ENCODE measurements at places on chromosomes 7 and 10. TPM values are rescaled to one million over a fixed set of nuclear protein-coding genes. Genes with fewer than 3 reads are reported as not detected.

The ADAP1 gene
- total RNA-seq = 5.7 TPM

DNA sequence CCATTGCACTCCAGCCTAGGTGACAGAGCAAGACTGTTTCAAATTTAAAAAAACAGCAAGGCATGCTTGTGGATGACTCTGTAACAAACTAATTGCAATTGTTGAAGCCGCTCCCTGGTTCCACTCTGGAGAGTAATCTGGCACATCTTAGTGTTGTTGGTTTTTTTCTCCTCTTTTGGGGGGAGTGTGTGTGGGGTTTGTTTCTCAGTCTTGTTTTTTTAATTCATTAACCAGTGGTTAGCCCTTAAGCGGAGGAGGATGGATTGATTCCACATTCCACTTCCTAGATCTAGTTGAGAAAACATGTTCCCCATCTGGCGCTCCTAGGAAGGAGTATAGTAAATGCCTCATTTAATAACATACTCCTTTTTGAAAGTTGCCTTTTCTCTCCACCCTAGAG is 8.6 kb upstream of the ZNF713 start:
- ATAC-seq = no peak

DNA sequence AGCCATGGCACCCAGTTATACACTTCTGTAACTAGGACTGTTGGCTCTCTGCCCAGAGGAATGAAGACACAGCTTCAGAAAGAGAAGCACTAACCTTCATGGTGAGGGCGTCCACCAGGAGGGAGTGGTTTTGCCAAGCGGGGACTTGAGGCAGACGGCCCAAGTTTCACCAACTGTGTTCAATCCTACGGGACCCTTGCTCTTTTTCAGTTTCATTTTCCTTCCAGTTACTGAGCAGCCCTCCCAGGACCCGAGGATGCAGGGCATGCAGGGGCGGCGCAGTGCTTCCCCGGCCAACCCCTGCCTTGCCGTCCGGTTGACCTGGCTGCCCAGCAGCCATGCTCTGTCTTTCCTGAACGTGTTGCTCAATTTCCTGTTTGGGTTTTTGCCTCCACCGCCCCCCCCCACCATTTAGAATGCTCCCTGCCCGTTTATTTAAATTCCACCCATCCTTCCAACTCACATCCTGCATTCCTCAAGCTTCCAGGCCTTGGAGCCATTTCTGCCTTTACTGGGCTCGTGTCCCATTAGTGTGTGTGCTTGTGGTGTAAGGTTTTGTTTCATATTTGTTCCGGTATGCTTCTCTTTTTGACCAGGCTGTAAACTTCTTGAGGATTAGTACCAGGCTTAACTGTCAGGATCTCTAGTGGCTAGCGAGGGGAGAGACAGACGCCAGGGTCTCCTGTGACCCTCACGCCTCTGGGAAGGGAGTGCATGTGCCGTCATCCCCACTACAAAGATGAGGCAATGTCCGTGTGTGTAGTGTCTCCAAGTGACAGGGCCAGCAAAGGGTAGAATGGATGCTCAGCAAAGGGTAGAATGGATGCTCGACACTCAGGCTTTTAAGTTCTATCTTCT is 31.6 kb downstream of the IL15RA start:
- no peak for ATAC-seq

- ATAC-seq = no peak
Measured at GRCh38 chr10:129140921-129141885, 325.8 kb upstream of the MGMT start.

GRCh38 chr10:65670087-65670486 is 1255.7 kb upstream of the LRRTM3 start:
- ATAC-seq = no peak

GRCh38 chr7:18685971-18686370 is 190.4 kb downstream of the HDAC9 start:
- ATAC-seq = no peak

DNA sequence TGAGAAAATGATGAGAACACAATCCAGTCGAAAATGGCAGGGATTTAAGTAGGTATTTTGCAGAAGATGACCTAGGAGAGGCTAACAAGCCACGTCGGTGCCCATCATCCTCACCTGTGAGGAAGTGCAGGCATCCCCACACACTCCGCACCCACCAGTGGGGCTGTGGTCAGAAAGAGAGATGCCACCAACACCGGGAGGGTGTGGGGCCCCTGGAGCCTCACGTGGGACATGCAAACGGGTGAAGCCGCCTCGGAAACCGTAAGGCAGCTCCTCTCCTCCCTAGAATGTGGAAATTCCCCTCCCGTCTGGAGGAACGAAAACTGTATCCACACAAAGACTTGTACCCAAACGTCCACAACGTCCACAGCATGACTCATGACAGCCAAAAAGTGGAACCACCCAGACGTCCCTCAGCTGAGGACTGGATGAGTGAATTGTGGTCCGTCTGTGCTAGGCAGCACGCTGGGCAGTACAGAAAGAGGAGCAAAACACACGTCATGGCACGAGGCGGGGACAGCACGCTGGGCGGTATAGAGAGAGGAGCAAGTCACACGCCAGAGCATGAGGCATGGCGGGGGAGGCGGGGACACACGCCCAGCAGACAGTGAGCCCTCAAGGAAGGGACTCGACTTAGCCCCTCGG is 246.0 kb downstream of the ELFN1 start:
- ATAC-seq = no peak

- no peak for ATAC-seq
Measured at GRCh38 chr10:125531465-125531864, 151.5 kb downstream of the TEX36 start.

DNA sequence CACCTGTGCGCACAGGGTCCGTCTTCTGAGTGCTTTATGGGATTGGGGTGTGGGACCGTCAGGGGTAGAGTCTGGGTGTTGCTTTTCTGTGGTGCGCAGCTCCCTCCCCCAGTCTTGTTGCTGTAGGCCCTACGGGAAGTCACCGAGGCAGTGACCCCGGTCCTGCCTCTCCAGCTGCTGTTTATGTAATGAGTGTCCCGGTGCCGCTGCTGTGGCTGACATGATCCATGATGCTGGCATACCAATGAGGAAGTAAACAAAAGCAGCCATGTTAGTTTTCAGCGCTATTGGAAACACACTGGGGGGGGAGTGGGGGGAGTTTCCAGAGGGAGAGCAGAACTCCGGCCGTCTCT is 1.1 kb downstream of the TRIM8 start:
- peak; percentile 9 for ATAC-seq

GRCh38 chr7:4775848-4776623 is 613 bp downstream of the AP5Z1 start:
- peak; percentile 44 for ATAC-seq

- ATAC-seq = no peak
Measured at GRCh38 chr10:77084431-77085144, 553.0 kb downstream of the KCNMA1 start.

The PALD1 gene
- 4.6 TPM for total RNA-seq

GRCh38 chr7:26964156-26964808 is 99.9 kb upstream of the SKAP2 start:
- no peak for ATAC-seq

DNA sequence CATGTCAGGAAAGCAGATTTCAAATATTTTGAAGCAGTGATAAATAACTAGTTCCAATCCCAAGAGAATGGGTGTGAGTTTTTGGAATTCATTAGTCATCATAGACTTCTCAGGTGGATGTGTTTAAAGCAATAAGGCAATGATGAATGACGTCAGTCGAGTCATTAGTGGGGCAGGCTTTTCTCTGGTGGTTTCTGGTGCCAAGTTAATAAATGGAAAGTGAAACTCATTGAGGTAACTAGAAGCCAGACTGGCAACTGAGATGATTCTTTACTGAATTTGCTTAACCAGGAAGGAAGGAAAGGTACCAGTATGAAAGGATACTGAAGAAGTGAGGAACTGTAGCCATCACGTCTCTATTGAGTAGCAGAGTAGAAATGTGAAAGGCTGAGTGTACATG is 311.0 kb downstream of the GPAM start:
- peak; percentile 47 for ATAC-seq

The VWC2 gene
- 0.04 TPM for total RNA-seq

DNA sequence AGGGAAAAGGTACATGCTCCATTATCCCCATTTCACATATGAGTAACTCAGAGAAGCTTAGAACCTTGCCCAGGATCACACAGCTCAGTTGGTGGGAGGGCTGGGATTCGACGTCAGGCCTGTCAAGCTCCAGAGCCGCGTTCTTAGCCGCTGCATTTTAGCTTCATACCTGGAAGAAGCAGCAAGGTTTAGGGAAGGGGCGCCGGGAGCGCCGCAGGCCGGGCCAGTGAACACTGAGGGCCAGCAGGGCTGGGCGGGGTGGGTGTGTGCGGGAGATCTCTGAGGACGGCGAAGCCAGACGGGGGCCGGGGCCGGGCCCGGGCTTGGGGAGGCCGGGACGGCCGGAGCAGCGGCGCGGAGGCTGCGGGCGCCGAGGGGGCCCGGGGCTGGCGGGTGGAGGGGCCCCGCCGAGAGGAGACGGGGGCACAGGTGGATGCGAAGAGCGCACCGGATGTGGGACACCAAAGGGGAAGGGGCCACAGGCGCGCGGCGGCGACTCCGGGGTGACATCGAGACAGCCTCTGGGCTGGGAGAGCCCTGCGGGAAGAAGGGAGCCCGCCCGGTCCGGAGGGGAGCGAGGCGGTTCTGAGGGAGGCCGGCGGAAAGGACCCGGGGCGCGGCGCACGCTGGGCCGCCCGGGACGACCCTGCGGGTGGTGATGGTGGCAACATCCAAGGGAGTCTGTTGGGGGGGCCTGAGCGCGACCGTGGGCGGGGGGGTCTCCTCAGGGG is 498 bp downstream of the NDST2 start:
- ATAC-seq = peak; percentile 19

DNA sequence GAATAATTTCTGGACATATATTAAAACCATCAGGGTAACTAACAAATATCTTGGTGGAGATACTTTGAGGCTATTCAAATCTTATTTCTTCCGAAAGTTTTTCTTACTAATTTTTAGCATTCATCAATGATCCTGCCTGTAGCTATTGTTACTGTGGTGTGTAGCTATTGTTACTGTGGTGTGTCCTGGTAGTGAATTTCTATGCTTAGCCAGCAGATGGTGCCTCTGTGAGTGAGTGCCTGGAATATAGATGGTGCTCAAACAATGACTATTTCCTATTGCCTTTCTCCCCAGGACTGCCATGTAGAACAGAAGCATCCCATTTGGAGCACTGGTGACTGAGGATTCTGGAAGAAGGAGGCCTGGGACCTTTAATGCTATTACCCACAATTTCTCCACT is 245.7 kb downstream of the CCSER2 start:
- no peak for ATAC-seq

The NET1 gene
- 182 TPM for total RNA-seq

GRCh38 chr10:101495324-101495925 is 92.6 kb downstream of the POLL start:
- ATAC-seq = no peak

- ATAC-seq = no peak
Measured at GRCh38 chr7:99131290-99131689, 12.6 kb downstream of the SMURF1 start.

DNA sequence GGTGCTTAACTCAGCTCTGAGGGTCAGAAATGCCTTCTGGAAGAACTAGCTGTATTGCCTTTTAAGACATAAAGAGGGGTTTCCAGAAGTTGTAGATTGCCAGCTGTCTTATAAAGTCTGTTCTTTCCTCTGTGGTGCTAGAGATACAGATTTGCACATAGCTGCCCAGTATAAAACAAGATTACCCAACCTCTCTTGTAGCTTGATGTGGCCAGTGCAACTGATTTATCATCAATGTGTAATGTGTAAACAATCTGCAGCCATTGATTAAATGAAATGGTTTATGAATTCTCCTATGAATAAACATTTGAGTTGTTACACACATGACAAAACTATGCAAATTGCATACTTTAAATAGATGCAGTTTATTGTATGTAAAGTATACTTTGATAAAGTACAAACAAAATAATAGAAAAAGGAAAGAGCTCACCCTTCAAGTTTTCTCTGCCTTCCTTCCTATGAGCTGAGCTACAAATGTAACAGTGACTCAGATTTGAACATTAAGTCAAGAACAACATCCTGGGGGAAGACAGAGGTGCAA is 195.2 kb downstream of the TMEM26 start:
- no peak for ATAC-seq

The ARMC10 gene
- total RNA-seq = 32.4 TPM

The SLC13A4 gene
- 3.0 TPM for total RNA-seq

- ATAC-seq = no peak
Measured at GRCh38 chr7:4665661-4666060, 16.4 kb upstream of the FOXK1 start.

The TAC1 gene
- total RNA-seq = not detected

The RNF133 gene
- 0.24 TPM for total RNA-seq

- ATAC-seq = peak; percentile 25
Measured at GRCh38 chr7:2104107-2104710, 128.5 kb downstream of the MAD1L1 start.

DNA sequence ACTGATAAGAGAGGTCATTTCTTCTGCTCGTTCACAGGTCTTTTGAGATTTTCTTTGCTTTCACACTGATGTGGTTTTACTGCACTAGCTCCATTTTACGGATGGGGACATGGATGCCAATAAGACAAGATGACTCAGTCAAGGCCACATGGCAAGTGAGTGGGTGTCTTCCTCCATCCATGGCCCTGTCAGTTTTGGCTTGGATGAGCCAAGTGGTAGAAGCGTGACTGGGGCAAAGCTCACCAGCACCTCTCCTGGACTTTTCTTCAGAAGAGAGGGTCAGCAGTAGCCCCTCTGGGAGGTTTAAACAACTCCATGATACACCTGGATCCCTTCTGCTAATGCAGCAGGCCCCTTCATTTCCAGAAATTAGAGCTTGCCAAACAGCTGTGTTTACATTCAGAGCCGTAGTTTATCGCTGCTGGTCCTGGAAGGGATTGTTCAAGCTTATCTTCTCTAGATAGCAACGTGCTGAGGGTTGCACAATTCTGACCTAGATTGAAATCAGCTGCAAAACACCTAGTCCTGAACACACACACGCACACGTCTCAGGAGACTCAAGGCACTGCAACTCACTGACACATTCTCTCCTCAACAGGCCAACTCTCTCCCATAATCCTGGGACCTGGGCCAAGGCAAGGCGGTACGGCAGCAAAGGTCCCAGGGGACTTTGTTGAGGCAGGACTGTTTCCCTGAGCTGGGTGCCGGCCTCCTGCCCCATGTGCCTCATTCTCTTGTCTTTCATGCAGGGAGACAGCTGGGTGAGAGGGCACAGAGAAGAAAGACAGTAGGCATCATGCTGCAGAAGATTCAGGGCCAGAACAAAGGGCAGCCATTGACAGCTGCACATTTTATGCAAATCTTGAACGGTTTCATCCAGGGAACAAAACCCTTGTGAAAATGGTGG is 14.2 kb upstream of the PDCD4 start:
- no peak for ATAC-seq

- no peak for ATAC-seq
Measured at GRCh38 chr7:11779864-11780674, 51.9 kb downstream of the THSD7A start.

DNA sequence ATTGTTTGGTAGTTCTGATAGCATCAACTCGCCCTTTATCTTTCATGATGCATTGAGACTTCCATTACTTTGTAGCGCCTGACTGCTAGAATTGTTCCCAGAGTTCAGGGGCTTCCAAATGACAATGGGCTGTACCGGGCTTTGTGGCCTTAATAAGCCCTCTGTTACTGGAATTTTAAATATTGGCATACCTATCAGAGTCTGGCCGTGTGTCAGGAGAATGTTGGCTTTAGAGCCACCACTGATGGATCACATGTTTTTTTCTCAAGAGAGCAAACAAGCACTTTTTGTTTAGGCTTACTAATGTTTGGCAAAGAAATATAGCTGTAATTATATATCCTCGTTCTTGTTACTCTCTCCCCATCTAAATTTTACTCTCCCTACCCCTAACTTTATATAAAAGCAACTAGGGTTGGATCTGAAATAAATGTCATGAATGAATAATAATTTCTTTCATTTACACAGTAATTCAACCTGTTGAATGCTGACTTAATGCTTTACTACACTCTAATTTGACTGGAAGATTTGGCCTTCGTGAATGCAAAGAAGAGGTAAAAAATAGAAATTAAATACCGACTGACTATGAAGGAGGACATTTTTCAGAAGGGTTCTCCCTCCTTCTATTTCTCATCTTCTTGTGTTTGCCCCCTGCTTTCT is 396.7 kb downstream of the AUTS2 start:
- no peak for ATAC-seq

All from esophagus mucosa (tissue), 1 donor.